ENCODE measurements at places on chromosomes 16 and 17.

DNA sequence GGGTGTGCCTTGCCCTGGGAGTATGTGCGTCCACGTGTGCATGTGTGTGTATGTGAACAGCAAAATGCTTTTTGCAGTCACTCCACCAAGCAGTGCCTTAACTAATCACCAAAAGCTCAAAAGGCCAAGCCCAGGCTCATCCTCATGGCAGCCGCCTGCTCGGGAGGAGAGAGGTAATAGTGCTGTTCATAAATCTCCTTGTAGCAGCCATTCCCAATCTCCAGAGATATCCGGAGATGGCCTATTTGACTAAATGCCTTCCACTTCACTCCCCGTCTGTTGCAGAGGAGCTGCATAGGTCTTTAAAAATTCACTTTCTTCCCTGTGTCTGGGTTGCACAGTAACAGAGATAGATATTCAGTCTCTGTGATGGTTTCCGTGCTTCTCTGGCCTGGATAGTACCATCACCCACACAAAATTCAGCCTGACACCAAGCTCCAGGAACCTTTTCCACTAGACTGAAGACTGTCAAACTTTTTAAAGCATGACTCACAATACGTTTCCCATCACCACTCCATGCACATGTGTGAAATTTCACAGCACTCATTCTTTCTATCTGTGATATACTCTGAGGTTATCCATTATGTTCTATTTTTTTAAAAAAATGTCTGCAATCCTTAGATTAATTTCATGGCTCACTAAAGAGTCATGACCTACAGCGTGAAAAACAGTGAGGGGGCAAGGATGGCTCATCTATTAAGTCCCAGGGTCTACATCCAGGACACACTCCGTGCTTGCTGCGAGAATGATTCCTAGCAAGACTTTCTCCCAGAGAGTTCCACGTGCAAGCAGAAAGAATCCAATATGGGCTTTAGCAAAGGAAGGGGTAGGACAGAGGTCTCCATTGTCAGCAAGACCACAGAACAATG lies 357.8 kb downstream of the GRIN2A start:
- no peak for DNase-seq

DNA sequence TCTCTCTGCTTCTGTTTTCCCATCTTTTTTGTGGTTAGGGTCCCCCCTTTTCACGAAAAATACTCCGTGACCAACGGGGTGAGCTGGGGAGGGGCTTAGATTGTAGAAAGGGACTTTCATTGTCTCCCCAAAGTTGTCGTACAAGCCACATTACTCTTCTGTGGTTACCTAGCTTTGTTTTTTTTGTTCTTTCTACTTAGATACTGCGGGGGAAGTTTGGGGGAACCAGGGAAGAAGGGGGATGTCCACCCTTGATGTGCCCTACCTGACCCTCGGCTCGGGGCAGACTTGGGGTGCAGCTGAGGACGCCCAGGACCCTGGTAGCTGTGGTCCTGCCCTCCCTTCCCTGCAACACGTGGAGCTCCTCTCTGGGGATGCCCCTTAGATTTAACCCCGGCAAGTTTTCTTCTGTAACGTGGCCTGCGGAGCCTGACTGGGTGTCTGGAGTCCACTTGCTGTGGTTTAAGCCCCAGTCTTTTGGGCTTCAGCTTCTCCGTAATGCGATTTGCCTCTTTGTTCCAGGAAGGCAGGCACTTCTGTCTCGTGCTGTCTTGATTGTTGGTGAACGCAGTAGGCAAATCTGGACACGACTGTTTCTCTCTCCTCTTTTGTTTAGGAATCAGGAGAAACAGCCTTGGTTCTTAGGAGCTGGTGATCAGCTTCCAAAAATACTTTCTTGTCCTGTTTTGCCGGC lies 892 bp downstream of the ABCC1 start:
- no peak for DNase-seq

DNA sequence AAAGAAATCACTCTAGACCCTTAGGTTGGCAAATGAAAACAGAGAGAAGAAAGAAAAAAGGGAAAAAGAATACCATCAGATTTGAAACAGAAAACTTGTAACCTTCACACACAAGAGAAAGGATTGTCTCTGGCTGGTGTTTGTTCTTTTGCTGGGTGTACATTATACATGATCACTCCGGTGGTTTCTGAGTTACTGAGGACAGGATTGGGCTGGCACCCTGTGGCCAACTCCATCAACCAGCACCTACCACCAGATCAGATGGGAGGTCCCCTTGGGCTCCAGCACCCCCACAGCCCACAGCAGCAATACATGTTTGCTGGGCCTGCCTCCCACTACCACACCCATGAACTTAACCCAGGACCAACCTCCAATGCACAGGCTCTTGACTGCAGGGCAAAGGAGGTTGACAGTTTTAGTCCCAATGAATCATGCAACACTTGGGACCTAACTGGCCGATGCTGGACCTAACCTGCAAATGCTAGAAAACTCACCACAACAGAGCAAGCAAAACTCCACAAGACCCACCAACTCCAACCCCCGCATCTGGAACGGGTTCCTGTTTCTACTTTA lies 308.3 kb downstream of the SOX9 start:
- DNase-seq = no peak

GRCh38 chr16:83533193-83533592 lies 274.6 kb upstream of the HSBP1 start:
- no peak for DNase-seq

DNA sequence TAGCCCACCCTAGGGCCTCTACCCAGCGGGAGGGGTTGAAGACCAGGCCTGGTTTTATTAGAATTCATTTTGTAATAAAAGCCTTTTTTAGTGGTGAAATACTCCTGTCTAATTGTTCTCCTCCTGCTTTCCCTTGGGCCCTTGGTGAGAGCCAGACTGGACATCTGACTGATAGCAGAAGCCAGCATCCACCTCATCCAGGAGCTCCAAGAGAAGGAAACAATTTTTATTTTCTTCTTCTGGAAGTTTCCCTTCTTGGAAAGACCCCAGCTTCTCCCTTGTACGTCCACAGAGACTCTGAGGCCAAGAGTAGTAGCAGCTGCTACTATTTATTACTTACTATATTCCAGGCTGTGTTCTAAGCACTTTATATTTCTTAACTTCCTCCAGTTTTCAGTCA lies 4.0 kb upstream of the PHKG2 start:
- DNase-seq = no peak

GRCh38 chr16:78879011-78879410 lies 721.5 kb downstream of the MAF start:
- no peak for DNase-seq

GRCh38 chr16:10683170-10683569 lies 11.6 kb downstream of the TEKT5 start:
- DNase-seq = no peak

- DNase-seq = no peak
Measured at GRCh38 chr16:72992142-72992601, 55.8 kb downstream of the ZFHX3 start.

- no peak for DNase-seq
Measured at GRCh38 chr16:58537124-58537906, 22.0 kb downstream of the SETD6 start.

- no peak for DNase-seq
Measured at GRCh38 chr16:87778476-87778829, 12.7 kb upstream of the KLHDC4 start.

GRCh38 chr16:50474138-50474537 lies 74.1 kb upstream of the NKD1 start:
- DNase-seq = no peak

DNA sequence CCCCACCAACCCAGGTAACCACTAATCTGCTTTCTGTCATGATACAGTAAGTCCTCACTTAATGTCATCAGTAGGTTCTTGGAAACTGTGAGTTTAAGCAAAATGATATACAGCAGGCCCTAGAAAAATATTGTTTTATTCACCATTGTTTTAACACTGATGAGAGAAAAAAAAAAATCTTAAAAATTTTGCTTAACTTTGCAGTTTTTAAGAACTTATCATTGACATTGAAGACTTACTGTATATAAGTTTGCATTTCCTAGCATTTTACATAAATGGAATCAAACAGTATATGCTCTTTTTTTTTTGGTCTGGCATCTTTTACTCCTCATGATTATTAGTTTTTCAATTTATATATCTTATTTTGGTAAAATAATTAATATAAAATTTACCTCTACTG lies 19.5 kb upstream of the CLTC start:
- no peak for DNase-seq

DNA sequence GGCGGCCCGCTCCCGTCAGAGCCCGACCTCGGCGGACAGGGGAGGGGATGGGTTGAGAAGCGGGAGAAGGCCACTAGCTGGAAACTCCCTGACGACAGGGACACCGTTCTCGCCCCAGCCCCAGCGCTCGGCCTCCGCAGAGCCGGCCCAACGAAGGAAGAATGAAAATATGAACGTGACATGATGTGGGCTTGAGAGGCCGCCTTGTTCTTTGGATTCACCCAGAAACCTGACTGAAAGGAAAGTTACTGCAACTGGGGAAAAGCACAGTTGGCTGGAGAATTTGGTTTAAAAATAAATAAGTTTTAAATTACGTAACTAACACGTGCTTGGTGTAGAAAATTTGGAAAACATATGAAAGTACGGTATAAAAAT lies 21.1 kb downstream of the NPTX1 start:
- DNase-seq = no peak

DNA sequence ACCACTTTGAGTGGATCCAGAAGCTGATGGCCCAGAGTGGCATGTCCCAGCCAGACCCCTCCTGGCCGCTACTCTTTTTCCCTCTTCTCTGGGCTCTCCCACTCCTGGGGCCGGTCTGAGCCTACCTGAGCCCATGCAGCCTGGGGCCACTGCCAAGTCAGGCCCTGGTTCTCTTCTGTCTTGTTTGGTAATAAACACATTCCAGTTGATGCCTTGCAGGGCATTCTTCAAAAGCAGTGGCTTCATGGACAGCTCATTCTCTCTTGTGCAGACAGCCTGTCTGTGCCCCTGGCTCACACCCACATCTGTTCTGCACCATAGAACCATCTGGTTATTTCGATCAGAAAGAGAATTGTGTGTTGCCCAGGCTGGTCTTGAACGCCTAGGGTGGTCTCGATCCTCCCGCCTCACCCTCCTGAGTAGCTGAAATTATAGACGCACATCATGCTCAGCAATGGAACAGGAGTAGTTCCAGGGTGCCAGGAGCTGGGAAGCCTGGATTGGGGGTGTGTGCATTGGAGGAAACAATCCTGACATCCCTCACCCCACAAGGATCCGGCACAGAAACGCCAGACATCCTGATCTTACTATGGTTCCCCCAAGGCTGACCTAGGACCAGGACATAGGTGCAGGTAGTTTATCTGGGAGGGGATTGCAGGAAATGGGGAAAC lies 4.6 kb downstream of the PRSS21 start:
- DNase-seq = no peak

DNA sequence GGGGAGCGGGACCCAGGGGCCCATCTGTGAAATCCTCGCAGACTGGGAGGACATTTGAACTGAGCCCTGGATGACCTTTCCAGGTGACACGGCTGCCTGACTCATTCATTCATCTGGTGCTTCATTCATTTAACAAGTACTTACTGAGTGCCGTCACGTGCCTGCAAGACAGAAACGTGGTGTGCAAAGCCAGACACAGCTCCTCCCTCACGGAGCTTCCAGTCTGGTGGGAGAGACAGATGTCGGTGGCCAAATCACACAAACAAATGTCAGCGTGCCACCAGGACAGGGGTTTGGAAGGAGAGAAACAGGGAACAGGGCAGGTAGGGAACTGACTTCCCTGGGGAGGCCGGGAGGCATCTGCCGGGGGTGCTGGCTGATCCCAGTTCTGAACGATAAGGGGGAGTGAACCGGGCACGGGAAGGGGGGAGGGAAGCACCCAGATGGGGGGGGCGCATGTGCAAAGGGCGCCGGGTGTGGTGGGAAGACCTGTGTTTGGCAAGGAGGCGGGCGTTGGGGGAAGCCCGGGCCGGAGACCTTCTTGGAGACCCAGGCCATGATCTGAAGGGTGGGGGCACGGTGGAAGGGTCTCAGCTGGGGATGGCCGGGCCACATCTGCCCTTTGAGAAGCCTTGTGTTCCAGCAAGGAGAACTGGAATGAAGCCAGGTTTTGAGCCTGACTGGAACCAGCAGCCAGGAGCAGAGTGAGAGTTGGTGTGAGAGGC lies 93.6 kb upstream of the CIBAR2 start:
- DNase-seq = no peak

GRCh38 chr16:81454044-81454443 lies 9.4 kb downstream of the CMIP start:
- no peak for DNase-seq

- DNase-seq = peak; percentile 79
Measured at GRCh38 chr17:44095647-44096496, 25.3 kb downstream of the G6PC3 start.

GRCh38 chr17:4497101-4497824 lies 1.4 kb upstream of the SPNS2 start:
- DNase-seq = no peak

- no peak for DNase-seq
Measured at GRCh38 chr17:50691550-50692447, 15.9 kb downstream of the ANKRD40 start.

- no peak for DNase-seq
Measured at GRCh38 chr16:80056324-80056723, 455.8 kb upstream of the MAF start.

DNA sequence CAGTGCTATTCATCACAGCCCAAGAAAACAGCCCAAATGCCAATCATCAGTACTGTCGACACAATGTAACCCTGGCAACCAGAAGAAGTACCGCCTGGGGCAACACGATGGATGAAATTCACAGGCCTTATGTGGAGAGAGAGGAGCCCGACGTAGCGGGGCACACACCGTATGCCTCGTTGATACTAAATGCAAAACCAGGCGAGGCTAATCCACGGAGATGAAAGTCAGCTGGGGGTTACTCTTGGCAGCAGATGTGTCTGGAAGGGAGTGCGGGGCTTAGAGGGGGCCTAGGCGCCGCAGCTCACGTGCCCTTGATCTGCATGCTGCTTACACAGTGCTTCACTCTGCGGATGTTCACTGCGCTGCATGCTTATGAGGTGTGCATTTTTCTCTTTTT lies 29.8 kb downstream of the ITGAE start:
- no peak for DNase-seq

DNA sequence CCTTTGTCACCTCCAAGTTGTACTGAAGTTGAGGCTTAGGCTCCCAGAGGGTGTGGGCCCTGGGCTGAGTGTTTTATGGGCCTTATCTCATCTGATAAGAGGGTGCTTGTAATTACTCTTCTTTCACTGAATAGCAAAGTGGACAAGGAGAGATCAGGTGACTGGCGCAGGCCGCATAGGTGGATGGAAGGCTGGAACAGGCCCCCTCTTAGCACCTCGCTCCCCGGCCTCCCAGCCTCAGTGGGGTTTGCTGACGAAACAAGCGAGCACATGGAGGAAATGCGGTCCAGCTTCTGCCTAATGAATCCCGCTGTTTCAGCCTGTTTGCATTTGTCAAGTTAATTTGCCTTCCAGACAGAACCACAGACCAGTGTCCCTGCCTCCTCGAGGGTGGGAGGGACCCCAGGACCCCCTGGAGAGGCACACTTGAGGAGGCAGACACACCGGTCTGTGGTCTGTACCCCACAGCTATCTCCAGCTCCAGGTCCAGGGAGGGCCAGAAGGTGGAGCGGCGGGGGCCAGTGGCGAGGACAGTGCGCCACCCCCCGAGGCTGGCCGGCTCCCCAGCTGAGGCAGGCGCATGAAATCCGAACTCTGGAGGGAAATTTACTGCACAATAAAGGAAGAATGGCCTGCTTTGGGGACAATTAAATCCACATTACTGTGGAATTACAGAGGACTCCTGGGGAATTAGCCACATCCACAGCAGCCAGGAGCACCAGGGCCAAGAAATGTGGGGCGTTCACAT lies 123.4 kb downstream of the NTN1 start:
- no peak for DNase-seq

- DNase-seq = no peak
Measured at GRCh38 chr17:27939474-27940465, 46.6 kb upstream of the LYRM9 start.

GRCh38 chr17:82013772-82014321 lies 8.8 kb downstream of the CENPX start:
- DNase-seq = no peak

- no peak for DNase-seq
Measured at GRCh38 chr17:74332017-74332650, 6.1 kb downstream of the KIF19 start.

All from NCI-H2081 treated with DMSO at 0.1 percent for 48 hours (cell line).